IPS DF 19.7 (cell line): ENCODE measurements at places on chromosomes 3 and 15.

- DNase-seq: no peak
These were observed 141.9 kb downstream of the CHDH start for GRCh38 chr3:53704363-53704725.

GRCh38 chr15:96435022-96435421, 104.5 kb downstream of the NR2F2 start:
- DNase-seq: no peak

- no peak for DNase-seq
These were observed 6.2 kb downstream of the H1-8 start for GRCh38 chr3:129549006-129549800.

DNA sequence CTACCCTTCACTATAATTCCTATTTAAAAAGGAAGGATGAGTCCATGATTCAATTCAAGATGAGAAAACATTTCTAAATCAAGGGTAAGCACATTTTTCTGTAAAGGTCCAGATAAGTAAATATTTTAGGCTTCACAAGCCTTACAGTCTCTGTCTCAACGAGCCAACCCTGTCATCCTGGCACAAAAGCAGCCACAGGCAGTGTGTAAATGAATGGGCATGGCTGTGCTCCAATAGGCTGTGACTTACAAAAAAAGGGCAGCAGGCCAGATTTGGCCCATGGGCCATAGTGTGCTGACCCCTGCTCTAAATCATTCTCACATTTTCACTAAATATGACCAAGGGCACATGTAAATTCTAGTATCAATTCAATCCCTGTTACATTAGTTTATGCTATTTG, 200.4 kb downstream of the WNT5A start:
- no peak for DNase-seq

DNA sequence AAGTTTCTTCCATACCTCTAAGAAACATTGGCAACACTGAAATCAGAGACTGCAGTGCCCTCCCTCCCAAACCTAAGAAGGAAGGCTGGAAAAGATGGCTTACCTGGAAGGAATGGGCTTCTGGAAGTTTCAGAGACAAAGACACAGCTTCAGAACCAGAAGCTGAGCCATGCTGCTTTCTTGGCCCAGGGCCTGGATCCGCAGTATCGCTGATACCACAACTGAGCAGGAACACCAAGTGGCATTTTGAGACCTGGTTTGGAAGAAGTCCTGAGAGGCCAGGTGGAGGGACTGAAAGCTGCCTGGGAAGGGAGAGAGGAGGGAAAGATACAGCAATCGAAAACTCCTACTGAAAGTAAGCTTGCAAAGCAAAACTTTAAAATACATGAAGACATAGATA, 19.8 kb downstream of the GPR160 start:
- DNase-seq: no peak

DNA sequence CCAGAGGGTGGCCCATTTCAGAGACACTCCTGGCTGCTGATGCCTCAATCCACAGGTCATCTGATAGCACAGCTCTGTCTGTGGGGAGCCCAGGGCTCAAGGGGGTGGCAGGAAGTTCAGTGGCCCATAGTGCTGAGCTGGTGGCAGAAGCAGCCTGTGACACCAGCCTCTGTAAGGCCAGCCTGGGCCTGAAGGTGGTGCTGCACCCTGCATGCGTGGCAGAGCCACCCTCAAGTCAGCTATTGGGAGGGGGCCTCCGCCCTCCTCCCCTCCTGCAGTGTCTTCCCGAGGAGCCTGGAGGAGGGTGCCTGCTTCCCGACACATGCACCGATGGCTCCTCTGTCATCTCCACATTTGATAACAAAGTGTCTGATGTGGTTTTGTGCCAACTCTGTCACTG, 3.0 kb downstream of the PLA1A start:
- no peak for DNase-seq

DNA sequence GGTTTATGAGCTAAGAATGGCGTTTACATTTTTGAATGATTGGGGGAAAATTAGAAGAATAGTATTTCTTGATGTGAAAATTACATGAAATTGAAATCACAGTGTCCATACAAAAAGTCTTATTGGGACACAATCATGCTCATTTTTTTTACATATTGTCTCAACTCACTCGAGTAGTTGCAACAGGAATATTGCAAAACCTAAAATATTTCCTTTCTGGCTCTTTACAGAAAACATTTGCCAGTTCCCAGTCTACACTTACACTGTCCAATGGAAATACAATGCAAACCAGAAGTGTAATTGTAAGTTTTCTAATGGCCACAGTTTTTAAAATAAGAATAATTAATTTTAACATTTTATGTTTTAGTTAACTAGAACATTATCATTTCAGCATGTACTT, 137.8 kb downstream of the SAMMSON start:
- DNase-seq: no peak

GRCh38 chr15:91737151-91737818, 116.2 kb upstream of the SLCO3A1 start:
- no peak for DNase-seq

DNA sequence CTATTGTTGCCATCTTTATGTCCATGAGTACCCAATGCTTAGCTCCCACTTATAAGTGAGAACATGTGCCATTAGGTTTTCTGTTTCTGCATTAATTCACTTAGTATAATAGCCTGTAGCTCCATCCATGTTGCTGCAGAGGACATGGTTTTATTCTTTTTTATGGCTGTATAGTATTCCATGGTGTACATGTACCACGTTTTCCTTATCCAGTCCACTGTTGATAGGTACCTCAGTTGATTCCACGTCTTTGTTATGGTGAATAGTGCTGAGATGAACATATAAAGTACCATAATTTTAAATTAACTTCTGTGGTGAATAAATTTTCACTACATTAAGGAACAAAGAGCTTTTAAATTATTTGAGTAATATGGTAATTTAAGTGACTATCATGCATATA, 150.4 kb upstream of the BFSP2 start:
- DNase-seq: no peak

DNA sequence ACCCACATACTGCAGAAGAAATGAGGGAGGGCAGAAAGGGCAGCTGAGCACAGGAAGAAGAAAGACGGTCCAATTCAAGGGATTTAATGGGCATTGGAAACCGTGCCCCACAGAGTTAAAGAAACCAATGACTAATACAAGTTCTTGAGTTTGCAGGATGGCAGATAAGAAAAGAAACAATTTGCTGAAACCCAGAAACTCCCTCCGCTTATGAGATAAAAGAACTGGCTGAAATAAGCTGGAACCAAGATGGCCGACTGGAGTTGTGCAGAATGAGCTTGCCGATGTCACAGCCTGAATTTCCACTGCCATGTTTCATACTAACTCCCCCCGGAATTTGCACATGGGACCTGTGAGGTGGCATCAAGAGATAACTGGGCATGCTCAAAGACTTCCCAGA, 47.1 kb downstream of the SCAP start:
- no peak for DNase-seq

- no peak for DNase-seq
These were observed 66.2 kb downstream of the KLF13 start for GRCh38 chr15:31392761-31393401.

DNA sequence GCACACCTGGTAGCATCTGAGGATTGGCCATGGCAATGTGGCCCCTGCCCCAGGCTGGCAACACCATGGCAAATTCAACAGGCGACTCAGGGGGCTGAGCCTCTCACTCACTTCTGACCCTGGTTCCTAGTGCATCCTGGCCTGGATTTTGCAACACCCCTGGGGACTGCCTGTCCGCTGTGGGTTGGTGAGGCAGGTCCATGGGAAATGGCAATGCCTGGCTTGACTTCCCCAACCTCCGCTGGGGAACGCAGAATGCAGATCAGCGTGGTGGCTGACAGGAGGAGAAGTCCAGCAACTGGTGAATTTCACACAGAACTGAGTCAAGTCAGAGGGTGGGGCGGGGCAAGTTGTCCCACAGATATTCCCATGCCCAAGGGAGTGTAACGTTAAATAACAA, 3.9 kb upstream of the PSTPIP1 start:
- no peak for DNase-seq
